ENCODE measurements at places on chromosomes 11 and 22.

DNA sequence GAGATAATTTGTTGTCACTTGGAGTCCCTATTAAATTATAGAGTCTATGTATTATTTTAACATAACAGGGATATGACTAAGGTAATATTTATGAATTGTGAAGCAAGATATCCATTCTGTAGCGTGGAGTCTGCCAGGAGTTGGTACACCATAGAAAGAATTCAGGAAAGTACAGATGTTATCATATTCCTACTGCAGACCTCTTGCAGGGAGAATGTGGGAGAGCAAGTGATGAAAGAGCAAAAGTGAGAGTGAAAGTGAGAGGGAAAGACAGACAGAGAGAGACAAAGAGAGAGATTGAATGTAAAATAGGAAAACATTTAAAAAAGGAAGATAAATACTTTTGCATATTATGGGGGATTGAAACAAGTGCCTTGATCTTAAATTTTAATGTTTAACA lies 468.8 kb downstream of the CNTN5 start:
- no peak for DNase-seq

- DNase-seq = no peak
Measured at GRCh38 chr11:78683774-78684173, 109.1 kb upstream of the NARS2 start.

DNA sequence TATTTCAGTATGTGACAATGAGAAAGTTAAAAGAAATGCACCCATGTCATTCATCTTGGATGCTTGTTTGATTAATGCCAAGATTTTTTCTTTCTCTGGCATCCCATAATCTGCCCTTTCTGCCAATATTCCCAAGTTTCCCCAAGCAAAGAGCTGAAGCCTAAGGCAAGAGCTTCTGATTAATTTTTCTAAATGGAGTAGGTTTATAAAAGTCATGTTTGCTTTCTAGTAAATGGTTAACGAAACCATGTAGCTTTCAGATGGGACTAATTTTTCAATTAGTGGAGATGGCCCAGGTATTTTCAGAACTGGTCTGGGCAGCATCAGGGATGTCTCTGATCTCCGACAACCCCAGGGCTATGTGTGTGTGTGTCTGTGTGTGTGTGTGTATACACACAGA lies 55.3 kb downstream of the LRRC4C start:
- no peak for DNase-seq

DNA sequence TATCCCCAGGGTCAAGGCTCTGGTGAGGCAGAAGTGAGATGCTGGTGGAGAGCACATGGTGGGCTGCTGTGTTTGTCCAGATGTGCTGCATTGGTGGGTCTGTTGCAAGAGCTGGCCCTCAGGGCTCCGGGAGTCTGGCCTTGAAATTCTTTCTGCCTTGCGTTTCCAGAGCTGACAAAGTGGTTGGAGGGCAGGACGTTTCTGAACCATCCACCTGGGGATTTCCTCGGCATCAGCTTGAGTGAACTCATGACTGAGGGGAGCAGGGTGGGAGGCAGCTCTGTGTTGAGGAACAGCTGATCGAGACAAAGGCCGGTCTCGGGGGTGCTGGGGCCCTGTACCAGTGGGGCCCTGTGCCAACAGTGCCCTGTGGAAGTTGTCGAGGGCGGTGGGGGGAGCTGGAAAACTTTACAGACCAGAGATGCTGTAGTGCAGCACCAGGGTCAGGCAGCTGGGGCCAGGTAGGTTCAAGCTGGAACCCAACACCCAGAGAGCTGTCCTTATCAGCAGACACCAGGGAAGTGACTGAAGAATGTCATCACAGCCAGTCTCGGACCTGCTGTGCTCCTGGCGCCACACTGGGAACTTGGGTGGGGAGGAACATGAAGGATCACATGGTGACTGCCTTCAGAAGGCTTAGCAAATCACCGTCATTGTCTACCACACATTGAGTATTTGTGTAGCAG lies 4.9 kb downstream of the TSKU start:
- DNase-seq = no peak

GRCh38 chr11:70862093-70862492 lies 390.3 kb downstream of the SHANK2 start:
- no peak for DNase-seq

DNA sequence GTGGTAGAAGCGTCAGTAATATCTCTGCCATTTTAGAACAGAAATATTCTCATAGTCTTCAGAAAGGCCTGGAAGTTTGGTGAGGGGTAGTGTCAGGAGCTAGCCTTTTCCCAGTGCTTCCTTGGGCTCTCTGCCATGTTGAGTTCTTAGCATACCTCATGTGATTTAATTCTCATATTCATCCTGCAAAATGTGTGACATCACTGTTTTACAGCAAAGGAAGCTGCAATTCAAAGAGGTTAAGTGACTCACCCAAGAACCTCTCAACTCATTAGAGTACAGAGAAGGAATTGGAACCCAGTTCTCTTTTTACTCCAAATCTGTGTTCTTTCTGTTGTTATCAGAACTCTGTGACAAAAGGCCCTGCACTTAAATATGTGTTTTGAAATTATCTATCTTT lies 72.1 kb downstream of the RNF169 start:
- no peak for DNase-seq

- DNase-seq = no peak
Measured at GRCh38 chr22:24029304-24029703, 18.2 kb downstream of the CABIN1 start.
